ENCODE measurements at places on chromosomes 1 and 21. TPM values are rescaled to one million over a fixed set of nuclear protein-coding genes. Genes with fewer than 3 reads are reported as not detected.

GRCh38 chr1:107479865-107480350 lies 339.1 kb downstream of the NTNG1 start:
- no peaks in the 10 kb centered on the region for H3K36me3 ChIP-seq
- no peak overlapping the region for H3K4me3 ChIP-seq
- no peak overlapping the region for H3K27ac ChIP-seq
- H3K27me3 ChIP-seq = no peaks in the 10 kb centered on the region
- no peak for DNase-seq

GRCh38 chr1:37893673-37894072 lies 34.3 kb upstream of the MTF1 start:
- no peak overlapping the region for H3K4me3 ChIP-seq
- no peaks in the 10 kb centered on the region for H3K27me3 ChIP-seq
- H3K4me1 ChIP-seq = no peaks in the 10 kb centered on the region
- no peaks in the 10 kb centered on the region for H3K36me3 ChIP-seq
- DNase-seq = no peak
- H3K27ac ChIP-seq = no peak overlapping the region

Gene FAAH
- 18.1 TPM for total RNA-seq

DNA sequence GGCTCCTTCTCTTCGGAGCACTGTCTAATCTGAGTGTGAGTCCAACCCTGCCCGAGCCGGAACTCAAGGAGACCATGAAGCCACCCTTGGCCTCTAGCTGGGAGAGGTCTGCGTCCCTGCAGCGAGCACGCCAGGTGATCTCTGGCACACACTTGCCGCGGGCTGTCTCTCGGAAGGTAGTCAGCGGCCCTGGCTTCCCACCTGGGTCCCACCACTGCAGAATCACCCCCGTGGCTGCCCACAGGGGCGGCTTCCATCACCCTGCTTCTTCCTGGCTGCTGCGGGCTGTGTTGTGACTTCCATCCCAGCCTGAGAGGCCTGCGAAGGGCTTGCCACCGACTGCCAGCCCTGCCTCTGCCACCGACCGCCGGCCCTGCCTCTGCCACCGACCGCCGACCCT lies 17.0 kb downstream of the FAAP20 start:
- no peak overlapping the region for H3K4me3 ChIP-seq
- DNase-seq = no peak
- no peaks in the 10 kb centered on the region for H3K36me3 ChIP-seq

Gene LRRC8B
- total RNA-seq = 12.3 TPM

DNA sequence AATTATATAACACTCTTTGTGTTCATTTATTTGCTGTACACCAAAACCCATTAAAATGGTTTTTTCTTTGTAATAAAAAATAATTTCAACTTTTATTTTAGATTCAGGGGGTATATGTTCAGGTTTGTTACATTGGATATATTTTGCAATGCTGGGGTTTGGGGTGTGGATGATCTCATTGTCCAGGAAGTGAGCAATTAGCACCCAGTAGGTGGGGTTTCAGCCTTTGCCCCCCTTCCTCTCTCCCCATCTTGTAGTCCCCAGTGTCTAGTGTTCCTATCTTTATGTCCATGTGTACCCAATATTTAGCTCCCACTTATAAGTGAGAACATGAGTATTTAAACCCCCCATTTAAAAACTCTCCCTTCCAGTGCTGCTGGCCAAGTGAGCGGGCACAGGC lies 184.6 kb downstream of the RHOU start:
- no peaks in the 10 kb centered on the region for H3K27me3 ChIP-seq
- H3K36me3 ChIP-seq = no peaks in the 10 kb centered on the region
- no peaks in the 10 kb centered on the region for H3K4me1 ChIP-seq
- peak overlapping the region; percentile 55 for H3K27ac ChIP-seq
- no peak overlapping the region for H3K4me3 ChIP-seq

DNA sequence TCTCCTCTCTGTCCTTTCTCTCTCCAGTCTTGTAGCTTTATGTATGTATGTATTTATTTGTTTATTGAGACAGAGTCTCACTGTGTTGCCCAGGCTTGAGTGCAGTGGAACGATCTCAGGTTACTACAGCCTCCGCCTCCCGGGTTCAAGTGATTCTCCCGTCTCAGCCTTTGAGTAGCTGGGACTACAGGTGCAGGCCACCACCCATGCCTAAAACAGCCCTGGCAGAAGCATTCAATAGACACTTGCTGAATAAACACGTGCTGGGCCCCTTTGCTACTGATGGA lies 2.5 kb downstream of the KIAA2013 start:
- H3K4me3 ChIP-seq = no peak overlapping the region
- H3K36me3 ChIP-seq = no peaks in the 10 kb centered on the region
- no peak for DNase-seq
- H3K27ac ChIP-seq = no peak overlapping the region

- H3K36me3 ChIP-seq = no peaks in the 10 kb centered on the region
- H3K27ac ChIP-seq = no peak overlapping the region
- H3K27me3 ChIP-seq = no peaks in the 10 kb centered on the region
Observed at GRCh38 chr21:30048570-30048969, 108.8 kb upstream of the GRIK1 start.

Gene KIAA0040
- total RNA-seq = 160 TPM

Gene SYTL1
- 22.3 TPM for total RNA-seq

DNA sequence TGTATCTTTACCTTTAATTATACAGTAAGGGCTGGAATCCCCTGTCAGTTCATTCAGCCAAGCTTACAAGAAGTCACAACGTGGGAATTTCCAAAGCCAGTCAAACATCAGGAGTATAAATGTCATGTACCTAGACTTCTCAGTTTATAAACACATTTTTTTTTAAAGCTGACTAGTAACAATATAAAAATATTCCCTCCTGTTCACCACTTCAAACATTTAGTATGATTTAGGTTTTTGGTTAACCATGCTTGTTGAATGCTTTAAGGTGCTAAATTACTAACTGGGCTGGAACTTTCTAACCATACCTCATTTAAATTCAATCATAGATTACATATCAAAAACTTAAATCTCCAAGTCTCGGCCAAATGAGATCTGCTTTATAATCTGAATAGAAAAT lies 44.0 kb downstream of the JAK1 start:
- H3K4me3 ChIP-seq = no peak overlapping the region
- H3K36me3 ChIP-seq = no peaks in the 10 kb centered on the region
- no peaks in the 10 kb centered on the region for H3K4me1 ChIP-seq
- DNase-seq = no peak
- no peaks in the 10 kb centered on the region for H3K27me3 ChIP-seq

- H3K4me1 ChIP-seq = peaks cover 18% of the 10 kb centered on the region
- no peaks in the 10 kb centered on the region for H3K27me3 ChIP-seq
- no peak overlapping the region for H3K4me3 ChIP-seq
Observed at GRCh38 chr1:41774471-41774990, 144.2 kb downstream of the HIVEP3 start.

DNA sequence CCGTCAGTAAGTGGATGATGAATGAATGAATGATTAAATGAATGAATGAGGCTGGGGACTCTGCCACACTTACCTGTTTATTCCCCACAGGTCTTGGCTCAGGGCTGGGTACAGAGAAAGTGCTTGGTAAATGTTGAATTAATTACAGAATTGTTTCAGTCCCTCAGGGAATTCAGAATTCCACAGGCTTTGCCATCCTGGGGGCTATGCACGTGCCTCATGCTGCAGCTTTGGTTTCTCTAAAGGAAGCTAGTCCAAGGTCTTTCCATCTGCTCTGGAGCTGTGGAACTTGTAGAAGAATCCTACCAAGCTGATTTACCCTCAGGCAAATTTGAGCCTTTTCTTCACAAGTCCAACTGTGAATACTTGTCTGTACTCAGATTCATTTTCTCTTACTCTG lies 376.8 kb upstream of the AJAP1 start:
- no peak overlapping the region for H3K4me3 ChIP-seq
- no peaks in the 10 kb centered on the region for H3K4me1 ChIP-seq
- no peak overlapping the region for H3K27ac ChIP-seq

- H3K36me3 ChIP-seq = no peaks in the 10 kb centered on the region
- H3K27ac ChIP-seq = no peak overlapping the region
- no peak for DNase-seq
- H3K4me1 ChIP-seq = no peaks in the 10 kb centered on the region
Observed at GRCh38 chr1:78224861-78225552, 179.2 kb downstream of the GIPC2 start.

- no peak overlapping the region for H3K4me3 ChIP-seq
- H3K36me3 ChIP-seq = no peaks in the 10 kb centered on the region
- H3K27me3 ChIP-seq = no peaks in the 10 kb centered on the region
Observed at GRCh38 chr1:199784138-199784895, 243.2 kb upstream of the NR5A2 start.

Gene HSF2BP
- 1.3 TPM for total RNA-seq

Gene TSEN15
- total RNA-seq = 23.6 TPM

Gene ERICH3
- under 0.01 TPM for total RNA-seq

Gene LCE3E
- not detected for total RNA-seq

DNA sequence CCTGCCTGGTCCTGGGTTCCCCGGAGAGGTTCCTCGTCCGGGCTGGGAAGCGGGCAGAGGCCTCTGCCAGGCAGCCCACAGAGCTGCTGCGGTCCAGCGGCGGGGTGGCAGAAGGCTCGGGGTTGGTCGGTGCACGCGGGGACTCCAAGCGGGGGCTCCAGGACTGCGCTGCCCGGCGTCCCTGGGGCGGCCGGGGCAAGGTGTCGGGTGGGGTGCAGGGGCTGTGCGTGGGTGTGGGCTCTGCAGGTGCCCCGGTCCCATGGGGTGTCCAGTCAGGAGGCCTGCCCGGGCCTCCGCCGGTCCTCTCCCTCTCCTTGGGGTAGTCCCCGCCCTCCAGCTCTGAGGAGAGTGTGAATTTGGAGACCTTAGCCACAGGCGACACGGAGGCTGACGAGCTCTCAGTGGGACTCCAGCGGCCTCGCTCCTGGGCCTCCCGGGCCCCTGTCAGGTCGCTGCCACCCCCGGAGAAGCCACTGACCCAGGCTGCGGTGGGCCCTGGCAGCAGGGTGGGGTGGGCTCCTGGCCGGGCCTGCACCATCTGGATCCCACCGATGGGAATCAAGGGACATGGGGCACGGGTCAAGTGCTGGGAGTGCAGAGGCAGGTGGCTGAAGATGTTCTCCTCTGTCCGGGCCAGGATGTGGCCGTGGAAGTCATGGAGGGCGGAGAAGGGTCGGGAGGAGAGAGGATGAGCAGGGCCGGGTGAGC lies 26.2 kb upstream of the EDN2 start:
- H3K4me1 ChIP-seq = peaks cover 3% of the 10 kb centered on the region
- no peak for DNase-seq

Gene ERG
- total RNA-seq = 14.0 TPM

Gene KCNJ9
- total RNA-seq = not detected

- no peak for DNase-seq
- H3K4me3 ChIP-seq = no peak overlapping the region
- H3K27ac ChIP-seq = no peak overlapping the region
- H3K4me1 ChIP-seq = no peaks in the 10 kb centered on the region
- H3K27me3 ChIP-seq = no peaks in the 10 kb centered on the region
- H3K36me3 ChIP-seq = no peaks in the 10 kb centered on the region
Observed at GRCh38 chr1:26719205-26719604, 23.4 kb downstream of the ARID1A start.

DNA sequence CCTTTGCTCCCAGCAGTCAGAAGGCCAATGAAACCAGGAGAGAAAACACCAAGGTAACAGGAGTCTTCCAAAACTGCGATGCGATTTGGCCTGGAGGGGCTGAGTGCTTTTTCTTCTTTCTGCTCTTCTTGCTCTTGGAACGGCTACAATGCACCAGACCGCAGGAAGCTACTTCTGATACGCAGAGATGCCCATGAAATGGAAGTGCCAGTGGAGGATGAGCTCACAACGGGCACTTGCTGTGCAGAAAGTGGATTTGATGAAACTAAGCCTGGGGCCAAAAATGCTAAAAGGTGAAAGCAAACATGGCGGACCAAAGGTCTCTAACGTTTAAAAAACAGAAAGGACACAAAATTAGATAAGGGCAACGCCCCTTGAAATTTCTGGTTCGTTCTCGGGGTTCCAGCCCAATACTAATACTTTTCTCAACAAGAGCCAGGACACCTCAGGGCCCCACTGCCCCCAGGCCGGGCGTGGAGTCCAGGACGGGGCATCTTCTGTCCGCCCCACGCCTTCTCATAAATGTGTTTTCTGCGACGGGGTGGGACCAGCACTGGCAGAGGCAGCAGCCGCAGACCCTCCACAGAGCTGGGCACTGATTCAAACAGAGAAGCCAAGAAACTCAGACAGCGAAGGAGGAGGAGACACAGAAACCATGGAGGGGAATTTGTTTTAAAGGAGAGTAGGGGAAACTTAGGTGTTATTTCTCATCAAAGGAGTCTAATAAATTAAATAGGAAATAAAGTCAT lies 101.3 kb downstream of the CRYAA start:
- H3K27me3 ChIP-seq = no peaks in the 10 kb centered on the region
- no peaks in the 10 kb centered on the region for H3K36me3 ChIP-seq
- no peak overlapping the region for H3K4me3 ChIP-seq
- no peaks in the 10 kb centered on the region for H3K4me1 ChIP-seq
- DNase-seq = no peak

Gene TMEM82
- total RNA-seq = not detected

DNA sequence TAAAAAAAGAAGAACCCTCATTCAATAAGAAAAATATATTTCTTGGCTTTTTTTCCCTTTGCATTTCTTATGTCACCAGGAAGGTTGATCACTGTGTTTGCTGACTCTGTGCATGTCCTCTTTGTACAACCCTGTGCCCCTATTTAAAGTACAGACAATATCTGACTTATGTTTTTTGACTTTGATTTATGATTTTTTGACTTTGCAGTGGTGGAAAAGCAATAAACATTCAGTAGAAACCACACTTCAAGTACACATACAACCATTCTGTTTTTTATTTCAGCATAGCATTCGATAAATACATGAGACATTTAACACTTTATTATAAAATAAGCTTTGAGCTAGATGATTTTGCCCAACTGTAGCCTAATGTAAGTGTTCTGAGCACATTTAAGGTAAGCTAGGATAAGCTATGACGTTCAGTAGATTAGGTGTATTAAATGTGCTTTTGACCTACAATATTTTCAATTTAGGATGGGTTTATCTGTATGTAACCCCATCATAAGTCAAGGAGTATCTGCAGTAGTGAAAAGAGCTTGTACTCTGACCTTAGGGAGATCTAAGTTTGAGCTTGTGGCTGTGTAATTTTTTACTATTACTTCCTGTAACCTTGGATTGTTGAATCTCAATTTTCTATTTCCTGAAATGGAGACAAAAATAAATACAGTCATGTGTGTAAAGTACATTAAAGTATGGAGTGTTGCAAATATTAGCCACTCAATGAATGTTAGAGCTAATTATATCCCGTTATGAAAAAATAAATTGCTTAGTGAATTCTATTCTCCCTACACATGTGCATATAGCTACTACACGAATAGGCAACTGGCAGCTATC lies 1.2 kb downstream of the RNASEL start:
- no peaks in the 10 kb centered on the region for H3K27me3 ChIP-seq
- H3K4me3 ChIP-seq = peak overlapping the region; percentile 60
- no peak for DNase-seq

- no peak overlapping the region for H3K4me3 ChIP-seq
- DNase-seq = no peak
- H3K36me3 ChIP-seq = no peaks in the 10 kb centered on the region
- no peak overlapping the region for H3K27ac ChIP-seq
Observed at GRCh38 chr1:246091477-246091876, 415.6 kb downstream of the SMYD3 start.
